Activated effector memory CD4-positive, alpha-beta T cell treated with anti-CD3 and anti-CD28 coated beads, Interleukin-2, amount 50 U/mL, for 16 hours (primary cell): ENCODE measurements at places on chromosomes 6 and 20.

- DNase-seq = no peak
These were observed 48.6 kb downstream of the TMEM170B start for GRCh38 chr6:11586117-11586516.

DNA sequence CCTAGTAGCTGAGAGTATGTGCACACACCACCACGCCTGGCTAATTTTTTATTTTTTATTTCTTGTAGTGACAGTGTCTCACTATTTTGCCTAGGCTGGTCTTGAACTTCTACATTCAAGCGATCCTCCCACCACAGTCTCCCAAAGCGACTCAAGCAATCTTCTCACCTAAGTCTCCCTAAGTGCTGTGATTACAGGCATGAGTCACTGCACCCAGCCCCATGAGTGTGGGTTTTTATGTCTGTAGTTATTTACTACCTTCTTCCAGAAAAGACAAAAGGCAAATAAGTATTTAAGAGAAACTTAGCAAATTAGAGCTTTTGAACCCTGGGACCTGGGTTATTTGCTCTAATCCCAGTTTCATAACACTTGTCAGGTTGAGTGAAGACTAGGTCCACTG, 92.3 kb upstream of the HCRTR2 start:
- DNase-seq = no peak

DNA sequence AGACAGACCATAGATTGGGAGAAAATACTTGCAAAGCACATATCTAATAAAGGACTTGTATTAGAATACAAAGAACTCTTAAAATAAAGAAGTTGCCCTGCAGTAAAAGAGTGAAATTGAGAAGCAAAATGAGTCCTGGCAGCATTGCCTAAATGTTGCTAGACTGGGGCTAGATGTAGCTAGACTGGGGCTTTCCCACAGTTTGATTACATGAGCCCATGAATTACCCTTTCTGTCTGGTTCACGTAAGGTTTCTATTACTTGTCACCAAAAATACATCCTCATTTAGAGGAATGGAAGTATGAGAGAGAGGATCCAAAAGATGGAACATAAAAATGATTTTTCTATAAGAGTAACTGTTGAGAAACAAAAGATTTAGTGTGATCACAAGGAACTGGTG, 57.6 kb upstream of the CCDC28A start:
- no peak for DNase-seq

DNA sequence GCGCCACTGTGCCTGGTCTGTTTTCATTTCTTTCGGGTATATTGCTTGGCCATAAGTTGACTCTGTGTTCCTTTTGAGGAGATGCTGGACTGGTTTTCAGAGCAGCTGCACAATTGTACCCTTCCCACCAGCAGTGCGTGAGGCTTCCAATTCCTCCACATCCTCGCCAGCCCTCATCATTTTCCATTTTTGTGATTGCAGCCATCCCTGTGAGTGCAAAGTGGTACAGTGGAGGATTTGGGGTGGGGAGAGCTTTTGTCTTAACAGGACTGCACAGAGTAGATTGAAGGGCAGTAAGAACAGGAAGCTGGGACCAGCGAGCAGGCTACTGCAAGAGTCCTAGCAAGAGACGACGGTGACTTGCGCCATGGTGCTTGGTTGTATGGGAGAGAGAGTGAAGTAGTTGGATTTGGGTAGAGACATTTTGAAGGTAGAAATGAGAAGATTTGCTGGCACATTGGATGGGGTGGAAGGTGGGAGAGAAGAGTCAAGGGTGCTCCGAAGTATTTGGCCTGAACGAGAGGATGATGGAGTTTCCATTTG, 18.3 kb downstream of the BCAS4 start:
- no peak for DNase-seq

GRCh38 chr6:137893726-137894125, 26.7 kb downstream of the TNFAIP3 start:
- DNase-seq = no peak

DNA sequence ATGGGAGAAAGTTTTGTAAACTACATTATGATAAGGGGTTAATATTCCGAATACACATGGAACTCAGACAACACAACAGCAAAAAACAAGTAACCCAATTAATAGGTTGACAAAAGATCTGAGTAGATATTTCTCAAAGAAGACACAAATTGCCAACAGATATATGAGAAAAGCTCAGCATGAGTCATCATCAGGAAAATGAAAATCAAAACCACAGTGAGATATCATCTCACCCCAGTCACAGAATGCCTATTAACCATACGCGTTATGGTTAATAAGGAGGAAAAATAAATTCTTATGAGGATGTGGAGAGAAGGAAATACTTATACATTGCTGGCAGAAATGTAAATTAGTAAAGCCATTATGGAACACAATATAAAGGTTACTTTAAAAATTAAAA, 695.0 kb downstream of the COL12A1 start:
- DNase-seq = no peak

- DNase-seq = no peak
These were observed 205.3 kb downstream of the EYA2 start for GRCh38 chr20:47099825-47100441.

GRCh38 chr20:25277941-25278521, 30.1 kb downstream of the PYGB start:
- peak; percentile 38 for DNase-seq

DNA sequence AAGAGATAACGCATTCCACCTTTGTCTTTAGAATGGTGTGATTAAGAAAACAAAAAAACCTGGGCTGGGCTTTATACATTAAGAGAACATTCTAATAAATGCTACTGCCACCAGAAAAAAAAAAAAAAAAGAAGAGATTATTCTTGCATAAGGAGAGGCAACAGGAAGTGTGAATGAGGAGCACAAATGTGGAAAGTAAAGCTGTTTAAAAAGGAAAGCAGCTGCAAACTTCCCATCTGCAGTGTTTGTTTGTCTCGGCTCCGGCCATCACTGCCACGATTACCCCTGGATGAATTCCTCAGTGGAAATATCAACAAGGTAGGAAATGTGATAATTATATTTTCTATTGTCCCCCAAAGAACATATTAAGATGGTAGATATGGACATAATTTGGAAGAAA, 223.9 kb downstream of the PHF3 start:
- DNase-seq = no peak

GRCh38 chr6:138498629-138499302, 528 bp downstream of the NHSL1 start:
- DNase-seq = no peak

DNA sequence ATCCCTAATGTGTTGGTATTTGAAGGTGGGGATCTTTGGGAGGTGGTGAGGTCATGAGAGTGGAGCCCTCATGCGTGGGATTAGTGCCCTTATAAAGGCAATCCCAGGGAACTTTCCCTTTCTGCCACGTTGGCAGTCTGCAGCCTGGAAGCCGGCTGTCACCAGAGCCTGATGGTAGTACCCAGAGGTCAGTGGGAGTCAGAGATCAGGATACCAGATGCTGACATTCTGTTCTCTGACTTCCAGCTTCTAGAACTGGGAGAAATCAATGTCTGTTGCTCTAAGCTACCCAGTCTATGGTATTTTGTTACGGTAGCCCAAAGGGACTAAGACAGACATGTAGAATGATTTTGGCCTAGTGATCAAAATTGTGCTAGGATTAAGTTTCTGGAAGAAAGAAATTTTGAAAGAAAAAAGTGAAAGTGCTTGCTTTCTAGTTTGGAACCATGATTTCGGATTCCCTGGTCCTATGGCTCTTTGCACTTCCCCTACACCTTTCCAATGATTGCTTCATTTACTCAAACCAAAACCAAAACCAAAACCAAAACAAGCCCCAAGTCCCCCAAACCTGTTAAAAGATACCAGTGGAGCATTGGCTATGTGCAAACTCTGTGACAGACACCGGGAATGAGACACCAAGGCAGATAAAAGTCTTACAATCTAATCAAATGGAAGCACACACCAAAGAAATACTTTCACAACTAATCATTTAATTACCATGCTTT, 173.7 kb upstream of the ZNF217 start:
- no peak for DNase-seq

GRCh38 chr6:25637211-25637610, 14.8 kb upstream of the SCGN start:
- no peak for DNase-seq

- DNase-seq = no peak
These were observed 70.8 kb downstream of the CD164 start for GRCh38 chr6:109311471-109311870.

- DNase-seq = no peak
These were observed 13.9 kb downstream of the PTK7 start for GRCh38 chr6:43089874-43090558.

GRCh38 chr20:54407459-54407858, 67.9 kb upstream of the DOK5 start:
- no peak for DNase-seq

DNA sequence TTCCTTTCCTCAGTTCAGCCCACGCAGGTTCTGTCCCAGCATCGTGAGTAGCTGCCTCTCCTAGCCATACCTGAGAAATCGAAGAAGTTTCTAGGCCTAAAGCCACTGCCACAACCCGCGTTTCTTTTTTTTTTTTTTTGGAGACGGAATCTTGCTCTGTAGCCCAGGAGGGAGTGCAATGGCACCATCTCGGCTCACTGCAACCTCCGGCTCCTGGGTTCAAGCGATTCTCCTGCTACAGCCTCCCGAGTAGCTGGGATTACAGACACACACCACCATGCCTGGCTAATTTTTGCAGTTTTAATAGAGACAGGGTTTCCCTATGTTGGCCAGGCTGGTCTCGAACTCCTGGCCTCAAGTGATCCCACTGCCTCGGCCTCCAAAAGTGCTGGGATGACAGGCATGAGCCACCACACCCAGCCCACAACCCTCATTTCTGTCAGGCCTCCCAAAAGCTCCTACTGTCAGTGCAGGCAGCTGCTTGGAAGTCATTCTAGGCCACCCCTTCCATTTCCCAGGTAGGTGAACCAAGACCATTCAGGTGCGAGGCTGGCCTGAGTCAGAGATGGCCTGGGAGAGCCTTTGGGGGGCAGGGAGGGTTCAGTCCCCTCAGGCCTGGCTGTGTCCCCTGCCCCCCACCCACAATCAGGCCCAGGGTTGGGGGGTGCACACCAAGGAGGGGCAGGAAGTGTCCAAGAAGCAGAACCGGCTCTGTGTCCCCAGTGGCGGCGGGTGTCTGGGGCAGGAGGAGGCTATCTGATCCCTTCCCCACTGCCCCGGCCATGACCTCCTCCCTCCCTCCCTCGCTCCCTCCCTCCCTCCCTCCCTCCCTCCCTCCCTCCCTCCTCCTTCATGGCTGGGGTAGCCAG, 47.2 kb downstream of the NOL4L start:
- no peak for DNase-seq

GRCh38 chr6:128725271-128726233, 157.4 kb upstream of the LAMA2 start:
- no peak for DNase-seq

GRCh38 chr6:17099401-17100059, 2.3 kb upstream of the STMND1 start:
- no peak for DNase-seq

- no peak for DNase-seq
These were observed 74.1 kb downstream of the BMP7 start for GRCh38 chr20:57192311-57192710.

- DNase-seq = no peak
These were observed 135.4 kb upstream of the AKIRIN2 start for GRCh38 chr6:87837444-87837843.

GRCh38 chr6:25590986-25591385, 61.0 kb upstream of the SCGN start:
- DNase-seq = no peak

DNA sequence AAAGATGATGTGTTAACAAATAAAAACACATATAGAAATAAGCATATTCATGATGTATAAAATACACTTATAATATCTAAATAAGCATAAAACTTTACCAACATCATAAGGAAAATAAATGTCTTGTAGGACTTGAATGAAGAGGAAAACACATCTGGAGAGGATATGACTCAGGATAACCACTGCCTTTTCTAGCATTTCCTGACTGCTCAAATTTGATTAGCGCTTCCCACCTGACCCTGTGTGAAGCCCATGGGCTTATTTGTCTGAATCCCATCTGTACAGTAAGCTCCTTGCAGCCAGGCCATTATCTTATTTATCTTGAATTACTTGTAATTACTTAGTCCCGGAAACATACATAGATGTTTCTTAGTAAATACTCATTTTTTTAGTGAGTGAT, 608.6 kb downstream of the COL12A1 start:
- no peak for DNase-seq

- peak; percentile 83 for DNase-seq
These were observed 61.5 kb downstream of the GPX5 start for GRCh38 chr6:28586962-28587745.

GRCh38 chr6:37077905-37078296, 72.4 kb downstream of the FGD2 start:
- no peak for DNase-seq

DNA sequence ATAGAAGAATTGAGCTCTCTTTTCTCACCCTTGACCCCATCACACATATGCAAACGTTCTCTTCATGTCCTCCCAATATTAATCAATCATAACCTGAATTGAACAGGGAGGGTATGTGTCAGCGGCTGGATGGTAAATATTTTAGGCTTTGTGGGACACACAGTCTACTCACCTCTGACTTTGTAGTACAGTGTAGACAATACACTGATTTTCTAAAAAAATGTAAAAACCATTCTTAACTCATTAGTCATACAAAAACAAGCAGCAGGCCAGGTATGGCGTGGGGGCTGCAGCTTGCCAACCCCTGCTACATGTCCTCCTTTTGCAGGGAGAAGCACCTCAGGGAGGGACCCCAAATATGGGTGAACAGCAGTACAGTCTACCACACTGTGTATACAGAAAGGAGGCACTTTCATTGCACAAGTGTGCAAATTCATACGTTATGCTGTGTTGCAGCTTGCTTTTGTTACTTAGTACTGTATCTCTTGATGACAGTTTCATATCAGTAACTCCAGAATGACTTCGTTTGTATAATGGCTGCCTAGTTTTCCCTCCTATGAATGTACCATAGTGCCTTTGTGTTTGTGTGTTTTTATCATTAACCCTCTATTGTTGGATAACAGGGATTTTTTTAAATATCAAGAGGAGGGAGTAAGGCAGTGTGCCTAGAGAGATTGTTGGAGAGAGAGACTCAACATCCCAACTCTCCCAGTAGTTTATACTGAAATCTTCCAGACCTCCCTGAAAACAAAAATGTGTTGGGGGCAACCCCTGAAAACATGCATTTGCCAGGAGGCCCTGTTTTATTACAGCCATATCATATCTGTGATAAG, 214.3 kb downstream of the ZMYND8 start:
- no peak for DNase-seq

- no peak for DNase-seq
These were observed 141.5 kb downstream of the GMDS start for GRCh38 chr6:2103765-2104523.

- DNase-seq = no peak
These were observed 21.1 kb downstream of the PDRG1 start for GRCh38 chr20:31930779-31931178.

GRCh38 chr20:49751397-49751736, 37.7 kb upstream of the B4GALT5 start:
- DNase-seq = no peak
